ENCODE measurements at places on chromosomes 3 and 15.

GRCh38 chr15:64146885-64147681, 4.4 kb upstream of the SNX22 start:
- no peak for DNase-seq

DNA sequence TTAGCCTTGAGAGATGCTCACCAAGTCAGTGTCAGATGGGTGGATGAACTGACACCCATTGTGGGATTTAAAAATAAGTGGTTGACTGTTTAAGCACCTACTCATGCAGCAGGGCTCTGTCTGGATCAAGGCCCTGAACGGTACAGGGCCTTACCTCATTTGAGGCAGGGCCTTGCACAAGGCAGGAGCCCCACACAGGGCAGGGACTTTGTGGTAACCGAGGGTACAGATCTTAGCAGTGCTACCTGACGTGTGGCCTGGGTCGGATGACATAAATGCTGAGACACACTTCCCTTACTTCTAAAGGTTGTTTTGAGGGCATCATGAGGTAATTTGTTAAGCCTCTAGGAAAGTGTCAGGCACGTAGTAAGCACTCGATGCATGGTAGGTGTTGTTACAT, 59.5 kb upstream of the PLXNA1 start:
- no peak for DNase-seq

GRCh38 chr15:69285834-69286233, 12.9 kb upstream of the PAQR5 start:
- DNase-seq, result no peak

- no peak for DNase-seq
Measured at GRCh38 chr3:57815036-57815435, 58.9 kb downstream of the SLMAP start.

DNA sequence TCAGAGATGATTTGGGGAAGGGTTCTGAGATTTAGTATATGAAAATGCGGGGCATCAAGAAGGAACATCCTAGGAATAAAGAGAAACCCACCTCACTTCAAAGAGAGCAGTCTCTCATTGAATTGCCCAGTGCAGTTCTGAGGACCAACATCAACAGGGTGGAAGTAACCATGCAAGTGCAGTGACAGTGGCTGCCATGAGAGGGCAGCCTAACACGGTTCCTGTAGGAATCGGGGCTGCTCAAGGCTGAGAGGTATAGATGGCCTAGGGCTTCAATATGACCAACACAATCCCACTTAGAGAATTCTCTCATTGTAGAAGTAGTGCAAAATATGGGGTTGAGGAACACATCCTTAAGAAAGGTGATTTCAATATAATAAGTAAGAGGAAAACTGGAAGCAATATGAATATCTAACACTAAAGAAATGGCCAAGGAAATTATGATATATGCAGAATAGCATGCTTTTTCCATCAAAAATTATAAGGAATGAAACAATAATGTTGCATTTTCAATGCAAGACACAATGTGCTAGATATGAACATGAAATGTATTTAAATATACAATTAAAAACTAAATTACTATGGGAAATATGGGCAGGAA, 51.1 kb upstream of the ARRDC4 start:
- DNase-seq, result peak; percentile 46

- no peak for DNase-seq
Measured at GRCh38 chr3:190990898-190991297, 128.4 kb upstream of the GMNC start.

GRCh38 chr15:32851572-32851971, 133.8 kb downstream of the GREM1 start:
- DNase-seq, result no peak

- no peak for DNase-seq
Measured at GRCh38 chr3:20346369-20346768, 160.4 kb upstream of the SGO1 start.

GRCh38 chr3:38368238-38368637, 21.7 kb downstream of the XYLB start:
- no peak for DNase-seq

GRCh38 chr3:12273045-12273695, 15.7 kb upstream of the PPARG start:
- DNase-seq, result no peak

- peak; percentile 73 for DNase-seq
Measured at GRCh38 chr3:182713743-182714517, 79.4 kb upstream of the ATP11B start.

GRCh38 chr15:100899601-100900000, 19.6 kb upstream of the LRRK1 start:
- DNase-seq, result no peak

DNA sequence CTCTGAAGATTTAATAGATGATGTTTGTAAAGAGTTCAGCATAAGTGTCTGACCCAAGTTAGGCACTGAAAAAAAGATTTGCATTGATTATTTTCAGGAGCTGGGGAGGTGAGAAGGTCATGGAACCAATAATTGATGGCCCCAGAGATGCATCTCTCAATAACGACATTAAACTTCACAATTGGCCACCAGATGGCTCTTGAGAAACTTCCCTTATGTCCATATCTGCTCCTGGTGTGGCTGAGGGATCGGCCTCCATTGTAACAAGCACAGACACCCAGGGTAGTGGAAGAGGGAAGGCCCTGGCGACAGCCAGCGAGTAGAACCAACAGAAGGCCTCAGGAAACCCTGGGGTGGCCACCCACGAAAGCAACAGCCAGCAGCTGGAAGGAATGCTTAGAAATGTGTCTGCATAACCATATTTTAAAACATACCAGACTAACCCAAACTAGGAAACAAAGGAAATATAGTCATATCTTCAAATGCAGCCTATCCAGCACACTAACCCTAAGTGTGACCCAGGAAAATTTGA, 536.7 kb downstream of the SOX2 start:
- DNase-seq, result no peak

DNA sequence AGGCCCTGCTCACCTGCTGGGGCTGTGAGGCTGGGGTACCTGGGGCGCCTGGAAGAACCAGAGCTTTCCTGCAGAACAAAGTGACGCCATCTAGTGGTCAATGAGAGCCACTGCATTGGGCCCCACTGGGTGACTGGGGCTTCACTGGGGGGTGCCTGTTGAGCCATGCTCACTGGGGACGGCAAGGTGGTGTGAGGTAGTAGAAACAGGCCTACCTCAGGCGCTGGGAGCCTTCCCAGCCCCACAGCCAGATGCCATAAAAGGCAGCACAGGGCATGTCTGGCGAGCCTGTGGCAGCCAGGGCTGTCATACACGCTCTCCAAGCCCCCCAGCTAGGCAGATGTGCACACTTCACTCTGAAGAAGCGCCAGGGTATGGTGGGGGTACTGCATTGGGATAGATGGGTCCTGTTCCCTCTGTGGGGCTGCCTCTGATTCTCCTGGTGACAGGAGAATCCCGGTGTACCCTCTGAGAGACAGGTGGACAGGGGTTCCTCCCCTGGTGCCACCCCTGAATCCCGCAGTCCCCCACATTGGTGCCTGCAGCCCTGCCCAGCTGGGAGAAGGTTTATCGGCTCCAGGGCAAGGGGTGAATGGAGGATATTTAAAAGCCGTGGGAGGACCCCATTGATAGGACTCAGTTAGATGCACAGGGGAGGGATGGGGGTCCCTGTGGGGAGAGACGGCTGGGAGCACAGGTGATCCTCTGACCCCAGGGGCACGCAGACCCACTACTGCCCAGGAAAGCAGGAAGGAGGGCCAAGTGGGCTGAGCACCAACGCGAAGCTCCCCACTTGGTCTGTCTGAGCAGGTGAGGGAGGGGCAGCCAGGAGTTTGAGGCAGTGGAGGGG, 178.8 kb downstream of the NSMCE3 start:
- no peak for DNase-seq

DNA sequence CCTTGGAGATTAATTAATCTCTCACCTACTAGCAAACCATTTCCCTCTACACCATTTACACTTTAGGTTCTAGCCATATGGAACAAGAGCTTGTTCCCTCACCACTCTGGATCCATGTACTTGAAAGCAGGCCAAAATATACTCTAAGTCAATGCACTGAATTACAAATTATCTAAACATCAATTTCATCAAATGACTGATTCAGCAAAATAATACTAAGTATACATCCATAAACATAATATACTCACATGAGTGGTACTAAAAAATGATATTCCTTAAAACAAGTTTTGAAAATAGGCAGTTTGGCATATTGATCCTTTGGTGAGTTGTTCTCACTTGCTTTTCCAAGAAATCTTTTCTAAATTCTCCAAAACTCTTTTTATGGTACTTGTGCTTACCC, 459.7 kb upstream of the ZNF385D start:
- DNase-seq, result no peak

- DNase-seq, result no peak
Measured at GRCh38 chr15:74816624-74817369, 4.2 kb downstream of the LMAN1L start.

DNA sequence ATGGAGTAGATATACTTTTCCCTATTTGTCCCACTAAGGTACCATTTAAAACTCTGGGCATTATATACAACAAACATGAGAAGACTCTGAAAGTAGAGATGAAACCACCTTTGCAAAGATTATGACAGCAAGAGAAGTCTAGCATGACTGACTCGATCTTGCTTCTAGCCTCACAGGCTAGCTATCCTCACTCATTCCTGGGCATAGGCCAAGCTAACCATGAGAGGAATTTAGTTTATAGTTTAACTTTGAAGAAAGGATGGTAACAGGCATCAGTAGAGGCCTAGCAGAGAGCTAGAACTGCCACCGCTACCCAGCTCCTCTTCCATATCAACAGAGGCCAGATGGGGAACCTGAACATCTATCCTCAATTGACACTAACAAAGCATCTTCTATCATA, 63.5 kb upstream of the FSIP1 start:
- DNase-seq, result no peak

GRCh38 chr3:136914739-136915138, 43.0 kb upstream of the IL20RB start:
- no peak for DNase-seq

DNA sequence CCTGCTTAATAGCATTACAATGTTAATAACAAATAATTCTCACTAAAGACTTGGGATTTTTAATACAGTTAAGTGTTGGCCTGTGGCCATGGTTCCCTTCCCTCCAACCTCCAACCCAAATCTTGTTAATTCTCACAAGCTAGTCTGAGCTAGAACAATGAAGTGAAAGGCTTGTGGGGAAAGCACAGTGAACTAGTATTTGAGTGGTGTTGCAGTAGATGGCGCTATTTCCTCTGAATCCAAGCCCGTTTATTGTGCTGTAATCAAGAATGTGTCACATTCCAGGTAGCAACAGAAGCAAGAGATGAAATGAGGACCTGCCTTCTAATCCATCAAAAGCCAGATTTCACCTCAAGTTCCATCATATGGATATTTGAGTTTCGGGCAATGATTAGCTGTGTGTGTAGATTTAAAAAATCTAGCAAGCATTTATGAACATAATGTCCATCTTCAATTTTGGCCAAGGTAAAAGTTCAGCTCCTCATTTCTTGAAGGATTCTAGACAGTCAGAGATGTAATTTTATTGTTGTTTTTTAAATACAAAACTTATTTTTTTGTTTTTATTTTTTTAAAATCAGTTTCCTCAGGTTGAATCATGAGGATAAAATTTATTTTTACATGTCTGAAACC, 160.7 kb downstream of the SQOR start:
- DNase-seq, result peak; percentile 68

DNA sequence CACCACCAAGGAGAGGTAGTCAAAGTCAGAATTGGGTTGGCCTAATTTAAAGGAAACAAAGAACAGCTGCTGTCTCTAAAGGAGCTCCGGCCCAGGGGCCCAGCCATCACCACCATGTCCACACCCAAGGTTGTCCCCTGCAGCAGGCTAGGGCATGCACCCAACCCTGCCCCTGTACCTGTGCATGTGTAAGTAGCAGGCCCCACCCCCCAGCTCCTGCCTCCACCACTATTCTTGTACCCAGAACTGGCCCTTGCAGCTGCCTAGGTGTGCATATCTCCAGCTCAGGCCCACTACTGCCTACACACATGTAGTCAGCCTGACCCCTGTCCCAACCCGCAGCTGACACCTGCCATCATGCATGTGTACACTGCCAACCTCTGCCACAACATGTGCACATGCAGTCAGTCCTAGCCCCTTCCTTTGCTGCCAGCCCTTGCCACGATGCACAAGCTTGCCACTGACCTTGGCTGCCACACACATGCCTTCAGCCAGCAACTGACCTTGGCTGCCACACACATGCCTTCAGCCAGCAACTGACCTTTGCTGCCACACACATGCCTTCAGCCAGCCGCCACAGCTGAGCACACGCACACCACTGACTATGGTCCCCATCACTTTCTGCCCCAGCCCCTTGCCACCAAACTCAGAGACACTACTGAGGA, 39.7 kb downstream of the FGF12 start:
- DNase-seq, result no peak

DNA sequence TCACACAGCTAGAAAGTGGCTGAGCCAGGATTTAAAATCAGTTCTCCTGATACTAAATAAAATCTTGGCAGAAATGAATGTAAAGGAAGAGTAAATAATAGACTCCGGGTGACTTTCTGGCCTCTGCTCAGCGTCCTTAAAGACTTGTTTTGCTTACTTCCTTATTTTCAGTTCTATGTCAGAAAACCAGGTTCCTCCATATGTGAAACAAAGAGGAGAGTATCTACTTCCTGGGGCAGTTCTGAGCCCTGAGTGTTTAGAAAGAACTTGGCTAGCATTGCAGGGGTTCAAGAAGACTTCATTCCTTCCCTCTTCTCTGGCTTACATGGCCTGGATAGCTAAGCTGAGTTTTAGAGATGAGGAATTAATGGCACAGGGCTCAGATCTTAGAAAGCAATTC, 222.8 kb upstream of the TLE3 start:
- DNase-seq, result no peak

GRCh38 chr15:73647259-73648013, 14.2 kb upstream of the NPTN start:
- no peak for DNase-seq

GRCh38 chr15:62124176-62124972, 40.7 kb downstream of the C2CD4B start:
- peak; percentile 49 for DNase-seq

GRCh38 chr3:133855002-133855370, 40.7 kb downstream of the RAB6B start:
- no peak for DNase-seq

- peak; percentile 53 for DNase-seq
Measured at GRCh38 chr3:6416049-6416661, 444.8 kb upstream of the GRM7 start.

- DNase-seq, result peak; percentile 47
Measured at GRCh38 chr3:33074217-33075067, 22.5 kb downstream of the GLB1 start.

DNA sequence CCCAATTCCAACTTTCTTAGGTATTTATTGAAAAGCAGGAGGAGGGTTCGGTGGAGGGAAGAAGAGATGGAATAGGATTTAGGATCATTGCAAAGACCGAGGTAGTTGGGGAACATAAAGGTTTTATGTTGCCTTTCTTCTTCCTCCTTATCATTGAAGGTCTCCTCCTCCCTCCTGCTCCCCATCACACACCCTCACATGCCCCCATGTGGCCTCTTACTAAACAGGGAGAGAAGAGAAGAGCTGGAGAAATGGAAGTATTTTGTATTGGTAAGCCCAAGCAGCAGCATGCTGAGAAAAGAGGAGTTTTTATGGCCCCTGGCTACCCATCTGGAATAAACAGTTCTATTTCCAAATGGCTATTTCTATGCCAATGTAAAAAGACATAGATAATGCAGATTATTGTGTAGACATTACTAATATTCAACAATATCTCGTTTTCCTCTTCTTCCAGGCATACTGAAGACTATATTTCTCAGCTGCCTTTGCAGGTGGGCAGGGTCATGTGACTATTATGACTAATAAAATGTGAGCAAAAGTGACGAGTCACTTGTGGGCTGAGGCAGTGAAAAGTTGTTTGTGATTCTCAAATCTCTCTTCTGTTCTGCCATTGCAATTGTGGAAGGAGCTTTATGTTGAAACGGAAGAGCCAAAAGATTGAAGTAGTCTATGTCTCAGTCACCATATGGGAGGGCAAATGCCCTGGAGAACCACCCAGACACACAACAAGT, 5.2 kb upstream of the GPR176 start:
- DNase-seq, result no peak
